ENCODE measurements at places on chromosomes 12 and 14. TPM values are rescaled to one million over a fixed set of nuclear protein-coding genes. Genes with fewer than 3 reads are reported as not detected.

The CACNA2D4 gene
- 0.27 TPM for total RNA-seq

The LRP1 gene
- total RNA-seq, result 381 TPM

The IL31 gene
- not detected for total RNA-seq

The DCAF11 gene
- total RNA-seq, result 44.6 TPM

The KRT77 gene
- not detected for total RNA-seq

The TOMM20L gene
- not detected for total RNA-seq

The VWF gene
- total RNA-seq, result 1.4 TPM

The HOXC12 gene
- total RNA-seq, result not detected

The C12orf42 gene
- not detected for total RNA-seq

All from fibroblast of the aortic adventitia (primary cell).